ENCODE measurements at places on chromosomes 6 and 20.

- no peak for DNase-seq
These were observed 33.0 kb downstream of the CHRNA4 start for GRCh38 chr20:63328026-63328700.

- no peak for DNase-seq
These were observed 13.0 kb downstream of the TBC1D32 start for GRCh38 chr6:121321282-121321681.

GRCh38 chr6:166604911-166605310 lies 18.4 kb upstream of the RAMACL start:
- no peak for DNase-seq

GRCh38 chr6:36033935-36034334 lies 6.3 kb downstream of the MAPK14 start:
- DNase-seq, result peak; percentile 24
